ENCODE measurements at places on chromosomes 2 and 18.

DNA sequence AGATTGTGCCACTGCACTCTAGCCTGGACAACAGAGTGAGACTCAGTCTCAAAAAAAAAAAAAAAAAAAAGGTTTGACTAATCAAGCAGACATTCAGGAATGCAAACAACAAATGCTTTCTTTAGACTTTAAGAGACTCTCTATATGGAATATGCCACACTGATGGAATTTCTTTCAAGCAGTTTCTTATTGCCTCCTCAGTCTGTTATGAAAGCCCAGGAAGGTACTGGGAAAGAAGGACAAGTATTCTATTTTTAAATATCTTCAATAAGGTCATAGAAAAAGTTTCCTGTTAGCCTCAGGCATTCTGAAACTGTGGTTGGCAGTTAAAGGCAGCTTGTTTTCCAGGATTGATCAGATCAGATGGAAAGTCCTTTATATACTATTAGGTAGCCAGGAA is 241.6 kb downstream of the PIK3C3 start:
- DNase-seq = no peak

GRCh38 chr2:239194731-239195317 is 206.0 kb downstream of the HDAC4 start:
- no peak for DNase-seq

DNA sequence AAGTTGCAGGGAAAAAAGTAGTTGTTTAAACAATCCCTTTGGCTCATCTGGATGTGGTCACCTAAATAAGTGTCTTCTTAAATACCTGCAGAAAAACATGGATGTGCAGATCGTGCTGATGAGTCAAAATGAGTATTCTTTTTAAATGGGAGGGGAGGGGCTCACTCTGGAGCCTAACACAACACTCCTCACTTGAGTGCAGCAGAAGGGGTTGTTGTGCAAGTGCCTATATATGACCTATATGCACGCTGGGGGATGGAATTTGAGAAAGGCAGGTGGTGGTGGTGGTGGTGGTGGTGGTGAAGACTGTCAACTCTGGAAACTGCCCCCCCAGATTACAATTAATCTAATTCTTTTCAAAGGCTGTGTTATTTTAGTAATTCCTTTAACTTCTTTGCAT is 77.9 kb upstream of the FAM124B start:
- no peak for DNase-seq

- no peak for DNase-seq
Measured at GRCh38 chr2:46471-47345, at the start of gene FAM110C. Gene FAM110C, minus strand, starts transcription at chr2:46505. Its CDS starts 120 bp downstream, at chr2:46385.

DNA sequence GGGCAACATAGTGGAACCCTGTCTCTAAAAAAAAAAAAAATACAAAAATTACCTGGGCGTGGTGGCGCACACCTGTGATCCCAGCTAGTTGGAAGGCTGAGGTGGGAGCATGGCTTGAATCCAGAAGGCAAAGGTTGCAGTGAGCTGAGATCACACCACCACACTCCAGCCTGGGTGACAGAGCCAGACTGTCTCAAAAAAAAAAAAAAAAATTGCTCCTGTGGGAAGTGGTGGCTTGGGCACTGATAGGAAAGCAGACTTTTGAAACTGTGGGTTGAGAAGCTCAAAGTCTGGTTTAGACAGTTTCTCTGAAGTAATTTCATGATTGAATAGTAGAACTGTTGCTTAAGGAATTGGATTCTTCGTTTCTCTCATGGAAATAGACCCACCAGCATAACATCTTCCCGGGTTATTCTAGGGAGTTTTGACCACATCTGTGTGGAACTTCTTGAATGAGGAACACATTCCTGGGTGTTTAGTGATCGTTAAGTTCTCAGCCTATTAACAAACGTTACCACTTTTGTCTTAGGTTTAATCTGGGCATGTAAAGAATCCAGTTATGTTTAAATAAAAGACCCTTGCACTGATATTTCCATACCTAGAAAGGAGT is 33.5 kb downstream of the GRHL1 start:
- peak; percentile 40 for DNase-seq

DNA sequence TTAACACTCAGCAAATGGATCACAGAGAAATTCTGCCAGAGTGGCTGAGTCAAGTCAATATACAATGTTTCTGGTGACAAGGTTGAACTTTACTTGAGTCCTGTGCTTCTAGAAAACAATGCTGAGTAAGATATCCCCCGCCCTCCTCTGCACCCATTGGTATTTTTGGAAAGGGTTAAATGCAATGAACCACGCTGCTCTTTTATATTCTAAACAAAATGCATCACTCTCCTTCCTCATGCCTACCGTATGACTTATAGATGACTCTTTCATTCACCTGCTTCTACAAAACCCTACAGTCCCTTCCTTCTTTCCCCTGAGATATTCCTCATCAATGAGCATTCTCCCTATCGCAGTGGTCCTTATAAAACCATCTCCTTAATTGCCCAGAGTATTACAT is 168.8 kb downstream of the TXNL1 start:
- no peak for DNase-seq

DNA sequence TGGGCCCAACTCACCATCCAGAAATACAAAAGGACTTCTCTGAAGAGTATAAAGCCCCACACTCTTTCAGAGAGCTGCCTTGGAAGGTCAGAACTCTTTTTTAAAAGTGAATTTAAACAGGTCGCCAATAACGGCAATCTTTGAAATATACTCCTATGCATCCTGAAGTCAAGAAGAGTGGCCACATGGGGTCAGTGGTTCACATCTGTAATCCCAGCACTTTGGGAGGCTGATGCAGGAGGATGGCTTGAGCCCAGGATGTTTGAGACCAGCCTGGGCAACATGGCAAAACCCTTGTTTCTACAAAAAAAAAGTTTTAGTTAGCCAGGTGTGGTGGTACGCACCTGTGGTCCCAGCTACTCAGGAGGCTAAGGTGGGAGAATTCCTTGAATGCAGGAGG is 68.1 kb upstream of the FZD7 start:
- no peak for DNase-seq

DNA sequence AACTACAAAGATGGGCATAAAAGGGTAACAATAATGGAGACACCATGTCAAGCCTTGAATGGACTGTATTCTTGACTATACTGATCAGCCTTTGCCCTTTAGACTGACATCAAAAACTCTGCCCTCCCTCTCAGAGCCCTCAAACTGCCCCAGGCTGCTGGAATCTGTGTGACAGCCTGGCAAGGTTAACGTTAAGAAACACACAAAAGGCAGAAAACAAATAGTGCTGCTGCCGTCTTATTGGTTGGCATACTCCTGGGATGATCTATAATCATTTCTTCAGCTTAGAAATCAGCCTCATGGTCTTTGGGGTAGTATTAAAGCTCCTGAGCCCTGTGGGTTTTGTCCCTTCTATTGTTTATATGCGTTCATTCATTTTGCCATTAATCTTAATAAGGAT is 338.0 kb downstream of the DCC start:
- DNase-seq = no peak

GRCh38 chr2:207525296-207525695 is 4.5 kb upstream of the CREB1 start:
- no peak for DNase-seq

DNA sequence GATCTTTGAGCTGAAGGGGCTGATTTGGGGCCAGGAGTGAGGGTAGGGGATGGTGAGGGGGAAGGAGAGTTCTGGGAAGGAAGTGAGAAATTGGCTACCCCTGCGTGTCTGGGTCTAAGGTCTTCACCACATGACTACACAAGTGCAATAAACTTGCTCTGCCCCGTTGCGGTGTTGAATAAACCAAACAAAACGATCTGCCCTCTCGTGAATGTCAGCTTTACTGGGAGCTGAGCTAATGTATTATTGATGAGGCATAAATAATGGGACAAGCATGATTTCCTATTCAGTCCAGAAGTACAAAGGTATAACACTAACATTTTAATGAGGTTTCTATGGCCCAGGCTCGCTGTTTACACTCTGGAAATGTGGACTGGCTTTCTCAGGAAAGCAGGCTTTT is 8.0 kb upstream of the CFAP221 start:
- DNase-seq = no peak

GRCh38 chr2:171136024-171136423 is 24.7 kb downstream of the TLK1 start:
- DNase-seq = no peak

GRCh38 chr18:44036501-44036900 is 644.2 kb upstream of the SETBP1 start:
- DNase-seq = no peak

DNA sequence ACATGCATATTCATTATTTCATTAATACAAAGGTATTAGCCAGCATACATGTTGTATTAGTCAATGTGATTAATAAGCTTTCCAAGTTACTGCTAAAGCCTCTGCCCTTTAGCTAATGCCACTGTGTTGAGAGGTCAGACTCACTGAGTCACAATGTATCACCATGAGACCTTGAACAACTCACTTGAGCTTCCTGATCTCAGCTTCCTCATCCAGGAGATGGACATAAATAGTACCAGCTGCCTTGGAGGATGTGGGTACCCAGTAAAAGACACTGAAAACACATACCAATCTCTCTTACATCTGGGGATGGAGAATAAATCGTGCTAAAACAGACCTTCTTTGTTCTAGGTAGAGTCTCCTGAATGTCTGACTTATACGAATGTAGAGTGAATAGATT is 224.6 kb downstream of the EPHA4 start:
- DNase-seq = no peak

DNA sequence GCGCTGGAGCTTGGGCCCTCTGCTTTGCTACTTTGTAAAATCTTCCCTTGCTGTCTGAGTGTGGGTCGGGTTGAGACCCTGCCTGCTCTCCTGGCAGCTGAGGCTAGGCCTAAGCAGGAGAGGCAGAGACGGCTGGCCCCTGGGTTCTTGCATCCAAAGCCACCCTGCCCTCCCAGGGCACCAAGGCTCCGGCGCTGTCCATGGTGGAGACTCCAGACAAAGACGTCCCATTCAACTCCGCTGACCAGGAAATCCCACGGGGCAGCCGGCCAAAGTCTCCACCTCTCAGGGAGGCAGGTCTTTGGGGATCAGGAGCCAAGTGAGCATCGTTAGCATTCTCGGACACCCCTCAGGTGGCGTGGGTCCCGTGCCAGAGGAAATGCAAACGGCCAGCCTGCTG is 2.6 kb upstream of the PRLH start:
- DNase-seq = no peak

DNA sequence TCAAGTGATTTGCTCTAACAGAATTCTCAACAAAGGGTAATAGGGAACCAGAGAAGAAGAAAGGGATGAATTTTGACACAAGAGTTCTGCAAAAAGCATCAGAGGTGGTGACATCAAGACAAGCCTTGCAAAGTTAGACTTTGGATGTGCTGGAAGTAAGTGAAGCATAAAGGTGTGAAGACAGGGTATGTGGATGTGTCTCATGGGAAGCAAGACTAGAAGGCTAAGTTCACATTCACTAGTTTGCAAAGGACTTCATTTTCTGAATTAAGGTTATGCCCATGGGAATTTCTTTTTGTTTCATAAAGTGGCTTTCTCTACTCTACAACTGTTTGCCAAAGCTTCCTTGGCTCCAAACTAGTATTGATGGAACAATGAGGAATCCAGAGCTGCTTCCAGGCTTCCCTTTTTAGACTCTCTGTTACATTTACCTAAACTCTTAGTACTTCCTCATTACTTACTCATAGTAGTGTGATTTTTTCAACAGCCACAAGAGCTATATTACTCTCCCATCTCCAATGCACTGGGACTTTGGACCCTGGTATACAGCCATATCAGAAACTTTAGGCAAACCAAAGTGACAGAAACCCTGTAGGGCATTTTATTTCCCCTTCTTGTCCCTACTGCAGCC is 21.1 kb upstream of the IHH start:
- DNase-seq = no peak

GRCh38 chr18:59085797-59086196 is 53.9 kb upstream of the SEC11C start:
- DNase-seq = peak; percentile 18

DNA sequence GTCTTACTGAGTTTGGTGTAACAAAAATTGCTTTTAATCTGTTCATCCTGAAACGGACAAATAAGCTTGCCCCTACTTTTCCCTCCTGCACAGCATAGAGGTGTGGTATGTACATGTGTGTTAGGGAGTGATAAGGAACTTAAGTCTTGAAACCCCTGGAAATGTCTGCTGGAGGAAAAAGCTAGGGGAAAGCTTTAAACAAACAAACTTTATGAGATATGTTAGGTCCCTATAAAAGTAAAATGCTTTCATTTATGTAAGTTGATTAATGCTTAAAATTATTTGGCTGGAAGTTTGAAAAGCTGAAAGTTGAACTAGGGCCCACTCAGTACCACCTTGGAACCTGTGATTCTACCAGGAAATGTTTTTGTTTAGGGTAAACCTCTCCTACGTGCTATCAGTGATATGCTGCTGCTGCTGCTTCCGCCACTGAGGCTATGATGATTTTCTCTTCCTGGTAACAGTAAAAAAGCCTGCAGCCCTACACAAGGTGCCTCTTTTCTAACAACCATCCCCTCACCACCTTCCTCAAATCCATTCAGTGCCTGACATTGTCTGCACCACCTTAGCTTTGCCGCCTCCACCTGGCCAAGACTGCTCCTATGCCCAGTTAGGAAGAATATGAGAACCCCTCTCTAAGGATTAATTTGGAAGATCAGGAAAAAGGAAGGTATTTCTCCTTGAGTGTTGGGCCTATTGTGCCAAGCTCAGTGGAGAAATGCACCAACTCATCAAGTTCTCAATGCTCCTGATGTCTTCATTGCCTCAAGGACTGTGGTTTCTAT is 2.5 kb upstream of the YES1 start:
- DNase-seq = no peak

- no peak for DNase-seq
Measured at GRCh38 chr2:33712674-33713073, 113.6 kb upstream of the FAM98A start.

DNA sequence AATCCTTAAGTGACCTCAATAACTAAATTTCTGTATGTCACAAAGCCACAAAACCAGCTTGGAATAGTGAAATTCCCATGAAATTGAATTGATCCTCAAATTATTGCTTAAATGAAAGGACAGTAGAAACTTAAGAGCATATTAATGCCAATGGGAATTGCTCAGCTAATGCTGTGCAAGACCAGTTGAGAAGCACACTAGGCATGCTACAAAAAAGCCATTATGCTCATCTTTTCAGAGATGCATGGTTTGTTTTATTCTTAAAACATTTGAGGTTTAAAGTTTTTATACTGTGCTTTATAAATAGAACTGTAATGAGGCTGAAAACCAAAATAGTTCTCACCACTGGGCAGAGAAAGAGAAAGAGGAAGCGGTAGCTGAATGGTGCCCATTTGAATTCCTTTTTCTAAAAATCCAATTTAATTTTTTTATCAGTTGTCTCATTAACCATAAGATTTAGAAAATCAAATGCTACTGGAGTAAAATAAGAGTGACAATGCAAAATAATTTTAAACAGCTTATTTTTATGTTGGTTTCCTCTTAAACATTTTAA is 98.6 kb downstream of the LNPK start:
- no peak for DNase-seq

- no peak for DNase-seq
Measured at GRCh38 chr2:191691898-191692297, 14.0 kb downstream of the NABP1 start.

- no peak for DNase-seq
Measured at GRCh38 chr2:68253219-68254068, 1.1 kb upstream of the PPP3R1 start.

DNA sequence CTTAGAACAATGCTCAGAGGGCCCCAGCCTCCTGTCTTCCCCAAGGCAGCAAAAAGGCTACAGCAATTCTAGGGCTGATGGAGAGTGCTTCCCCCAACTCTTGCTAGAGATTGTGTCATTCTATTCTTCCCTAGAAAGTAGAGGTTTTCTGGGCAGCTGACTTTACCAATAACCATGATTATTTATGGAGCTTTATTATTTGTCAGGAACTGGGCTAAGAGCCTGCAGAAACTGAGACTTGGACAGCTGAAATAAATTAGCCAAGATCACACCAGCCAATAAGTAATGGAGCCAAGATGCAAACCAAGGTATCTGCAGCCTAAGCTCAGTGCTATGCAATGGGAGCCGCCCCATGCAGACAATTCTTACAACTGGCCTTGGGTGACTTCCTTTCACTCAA is 84.8 kb downstream of the CCBE1 start:
- no peak for DNase-seq
